AG04450 (cell line): ENCODE measurements at places on chromosomes 2 and 18. TPM values are rescaled to one million over a fixed set of nuclear protein-coding genes. Genes with fewer than 3 reads are reported as not detected.

DSG3 gene
- not detected in 2 replicates for polyA plus RNA-seq

VPS54 gene
- polyA plus RNA-seq, result 16.1 and 21.9 TPM in 2 replicates

STK36 gene
- polyA plus RNA-seq, result 52.5 and 53.1 TPM in 2 replicates

RTP5 gene
- polyA plus RNA-seq, result not detected in 2 replicates

SPAST gene
- polyA plus RNA-seq, result 12.6 and 17.4 TPM in 2 replicates

FLACC1 gene
- polyA plus RNA-seq, result 0.58 and 1.1 TPM in 2 replicates

AQP12B gene
- polyA plus RNA-seq, result not detected in 2 replicates

SULT6B1 gene
- not detected in 2 replicates for polyA plus RNA-seq

GRP gene
- polyA plus RNA-seq, result not detected in 2 replicates

SEMA4C gene
- 16.8 and 21.4 TPM in 2 replicates for polyA plus RNA-seq

PPP1R1C gene
- 0.26 and 0.41 TPM in 2 replicates for polyA plus RNA-seq

DAW1 gene
- polyA plus RNA-seq, result 0.12 and 0.25 TPM in 2 replicates

PGAP1 gene
- 4.7 and 6.4 TPM in 2 replicates for polyA plus RNA-seq

HRH4 gene
- 0.01 TPM in 1 of 2 replicates, not detected in the other for polyA plus RNA-seq

GAD1 gene
- not detected in 2 replicates for polyA plus RNA-seq

TUBA4B gene
- polyA plus RNA-seq, result not detected in 2 replicates

LCT gene
- not detected in 2 replicates for polyA plus RNA-seq

SP3 gene
- 60.6 and 71.8 TPM in 2 replicates for polyA plus RNA-seq

AGXT gene
- polyA plus RNA-seq, result not detected in 2 replicates

FBXO41 gene
- 2.5 and 2.7 TPM in 2 replicates for polyA plus RNA-seq

ALPP gene
- not detected in 2 replicates for polyA plus RNA-seq
